ENCODE measurements at places on chromosomes 12 and 14.

DNA sequence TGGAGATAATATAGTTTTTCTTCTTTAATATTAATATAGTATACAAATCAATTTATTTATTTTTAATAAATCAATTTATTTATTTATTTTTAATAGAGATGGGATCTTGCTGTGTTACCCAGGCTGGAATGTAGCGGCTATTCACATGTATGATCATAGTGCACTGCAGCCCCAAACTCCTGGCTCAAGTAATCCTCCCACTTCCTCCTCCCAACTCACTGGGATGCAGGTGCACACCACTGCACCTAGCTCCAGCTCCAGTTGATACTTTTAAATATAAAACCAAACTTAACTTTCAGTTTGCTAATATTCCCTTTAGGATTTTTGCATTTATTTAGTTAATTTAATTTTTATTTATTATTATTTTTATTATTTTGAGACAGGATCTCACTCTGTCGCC is 8.6 kb downstream of the GOLGA5 start:
- DNase-seq = no peak

DNA sequence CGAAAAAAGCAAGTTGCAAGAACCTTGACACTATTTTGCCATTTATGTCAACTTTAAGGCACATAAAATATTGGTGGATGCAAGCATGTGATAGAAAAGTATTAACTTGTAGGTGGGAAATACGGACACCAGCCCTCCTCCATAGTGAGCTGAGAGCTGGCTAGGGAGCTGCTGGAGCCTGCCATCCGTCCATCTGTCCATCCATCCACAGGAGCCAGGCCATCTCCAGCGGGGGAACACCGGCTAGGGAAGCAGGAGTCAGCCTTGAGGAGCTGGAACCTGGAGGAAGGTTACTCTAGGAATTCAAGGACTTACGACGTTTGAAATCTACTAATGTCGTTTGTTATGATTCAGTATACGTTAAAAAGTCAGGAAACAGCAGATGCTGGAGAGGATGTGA is 120.7 kb upstream of the C14orf180 start:
- DNase-seq = no peak

- peak; percentile 56 for DNase-seq
Observed at GRCh38 chr12:21169878-21170472, 39.0 kb downstream of the SLCO1B1 start.

- no peak for DNase-seq
Observed at GRCh38 chr12:13275241-13276085, 78.9 kb downstream of the EMP1 start.

- DNase-seq = no peak
Observed at GRCh38 chr12:92796650-92797049, 93.9 kb downstream of the PLEKHG7 start.

GRCh38 chr14:95440951-95441350 is 75.5 kb downstream of the SYNE3 start:
- DNase-seq = no peak

DNA sequence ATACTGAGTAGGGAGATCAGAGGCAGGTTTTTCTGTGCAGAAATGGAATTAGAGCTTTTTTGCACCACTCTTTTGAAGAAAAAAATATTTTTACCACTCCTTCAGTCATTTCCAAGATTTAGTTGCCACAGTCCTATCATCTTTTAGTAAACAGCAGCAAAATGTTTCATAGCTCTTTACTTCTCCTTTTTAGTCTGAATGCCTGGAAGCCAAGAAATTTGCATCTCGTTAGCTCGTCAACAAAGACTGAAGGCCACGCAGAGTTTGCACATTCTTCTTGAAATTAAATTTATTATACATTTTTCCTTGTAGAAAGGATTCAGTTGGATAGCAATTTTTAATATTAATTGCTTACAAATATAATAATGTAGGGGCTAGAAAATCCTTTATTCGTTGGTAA is 544.5 kb upstream of the ATP2B1 start:
- DNase-seq = no peak

GRCh38 chr14:104689109-104689880 is at the start of gene INF2:
INF2 (plus strand) TSS chr14:104689618; CDS start chr14:104701366, 11,748 bp downstream.
- DNase-seq = no peak

GRCh38 chr12:120537856-120538220 is 3.7 kb downstream of the RNF10 start:
- no peak for DNase-seq

GRCh38 chr14:32329690-32330285 is 690 bp downstream of the AKAP6 start:
- no peak for DNase-seq
